Stimulated activated CD4-positive, alpha-beta T cell treated with anti-CD3 and anti-CD28 coated beads, TNF-alpha, amount 100 ng/mL, for 48 hours (primary cell): ENCODE measurements at places on chromosomes 3 and 15.

DNA sequence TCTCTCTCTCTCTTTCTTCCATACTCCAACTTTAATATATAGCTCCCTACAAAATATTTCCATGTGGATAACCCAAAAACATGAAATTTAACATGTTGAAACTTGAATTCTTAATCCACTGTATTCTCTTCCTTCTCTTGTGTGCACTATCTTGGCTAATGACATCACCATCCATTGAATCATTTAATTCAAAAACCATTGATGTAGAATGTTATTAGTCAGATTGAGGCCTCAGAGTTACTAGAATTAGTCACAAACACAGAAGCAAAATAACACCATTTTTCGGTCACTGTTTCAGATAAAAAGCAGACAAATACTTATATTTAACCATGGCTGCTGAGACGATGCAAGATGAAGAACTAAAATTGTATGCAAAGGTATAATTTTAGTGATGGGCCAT is 256.9 kb upstream of the LRRC3B start:
- DNase-seq = no peak

DNA sequence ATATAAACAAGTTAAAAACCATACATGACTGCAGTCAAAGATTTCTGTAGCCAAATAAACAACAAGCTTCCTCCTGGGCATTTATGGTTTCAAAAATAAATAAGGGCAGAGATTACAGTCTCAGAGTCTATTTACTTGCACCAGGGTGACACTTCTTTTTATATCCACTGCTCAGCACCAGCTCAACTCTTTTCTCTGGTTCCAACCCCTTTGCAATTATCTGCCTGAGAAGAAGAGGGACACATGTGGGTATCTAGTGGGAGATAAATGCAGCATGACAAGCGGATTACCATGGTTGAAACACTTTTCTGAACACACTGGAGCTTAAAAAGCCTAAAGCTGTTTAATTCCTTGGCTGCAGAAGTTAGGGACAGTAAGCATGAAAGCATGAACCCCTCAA is 311.5 kb downstream of the CNTN3 start:
- DNase-seq = no peak

GRCh38 chr3:71416876-71417275 is 166.7 kb downstream of the FOXP1 start:
- no peak for DNase-seq

DNA sequence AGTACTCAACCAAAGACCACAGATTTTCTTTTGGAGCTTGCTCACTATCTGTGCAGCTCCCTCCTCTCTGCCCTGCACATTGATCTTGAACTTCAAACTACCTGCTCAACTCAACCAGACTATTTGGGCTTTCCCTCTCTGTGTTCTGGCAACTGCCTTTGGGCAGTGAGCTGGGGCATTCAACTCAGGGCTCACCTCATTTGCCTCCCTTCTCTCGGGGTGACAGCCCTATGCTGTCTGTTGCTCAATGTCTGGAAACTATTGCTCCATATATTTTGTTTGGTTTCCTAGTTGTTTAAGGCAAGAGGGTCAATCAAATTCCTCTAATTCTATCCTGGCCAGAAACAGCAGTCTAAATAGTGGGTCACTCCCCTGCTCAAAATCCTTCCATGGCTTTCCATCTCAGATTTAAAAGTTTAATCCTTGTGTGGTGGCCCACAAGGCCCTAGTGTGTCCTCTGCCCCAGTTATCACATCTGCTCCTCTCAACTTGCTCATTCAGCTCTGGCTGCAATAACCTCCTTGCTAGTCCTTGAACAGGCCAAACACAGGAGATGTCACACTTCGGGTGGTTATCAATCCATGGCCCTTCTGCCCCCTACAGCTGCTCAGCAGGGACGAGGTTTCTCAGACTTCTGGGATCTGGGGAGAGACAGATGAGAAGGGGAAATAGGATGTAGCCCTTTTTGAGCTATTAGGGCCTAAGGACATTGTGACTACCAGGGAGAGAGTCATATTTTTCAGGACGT is 67.8 kb downstream of the SNRK start:
- no peak for DNase-seq

GRCh38 chr3:151553888-151554287 is 93.0 kb upstream of the IGSF10 start:
- no peak for DNase-seq

GRCh38 chr15:83283813-83284558 is 478 bp downstream of the BNC1 start:
- DNase-seq = no peak

DNA sequence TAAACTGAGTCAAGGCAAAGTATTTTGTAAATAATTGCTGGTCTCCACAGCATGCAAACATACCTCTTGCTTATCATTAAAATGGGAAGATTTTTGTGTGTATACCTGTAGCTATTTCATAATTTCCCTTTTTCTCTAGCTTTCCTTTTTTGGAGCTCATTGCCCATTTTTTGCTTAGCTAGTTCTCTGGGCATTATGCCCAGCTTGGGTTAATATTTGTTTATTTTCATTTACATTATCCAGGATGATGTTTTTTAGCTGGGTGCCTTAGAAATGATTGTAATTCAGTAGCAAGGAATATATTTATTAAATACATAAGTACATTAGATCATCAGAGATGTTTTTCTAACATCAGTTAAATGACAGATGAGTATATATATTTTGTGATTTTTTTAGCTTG is 1271.7 kb upstream of the GBE1 start:
- no peak for DNase-seq

DNA sequence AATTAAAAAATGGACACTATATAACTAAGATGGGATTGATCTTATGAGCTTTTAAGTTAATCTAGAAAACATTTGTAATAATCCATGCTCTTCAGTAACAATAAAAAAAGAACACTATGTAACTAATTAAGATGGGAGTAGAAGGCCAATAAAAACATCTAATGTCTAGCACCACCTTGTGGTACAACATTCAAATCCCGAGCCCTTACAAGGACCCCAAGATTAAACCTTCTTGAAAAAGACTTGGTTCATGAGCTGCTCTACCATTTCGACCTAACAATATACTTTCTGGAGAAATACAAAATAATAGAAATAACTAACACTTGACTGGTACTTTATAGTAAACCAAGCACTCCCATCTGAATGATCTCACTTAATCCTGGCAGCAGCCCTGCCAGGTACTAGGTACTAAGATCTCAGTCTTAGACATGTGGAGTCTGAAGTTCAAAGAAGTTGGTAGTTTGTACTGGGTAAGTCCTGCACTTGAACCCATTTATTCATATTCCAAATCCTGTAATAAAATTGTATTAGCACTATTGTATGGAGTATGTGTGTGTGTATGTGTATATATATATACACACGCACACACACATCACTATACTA is 21.8 kb downstream of the METTL6 start:
- no peak for DNase-seq

DNA sequence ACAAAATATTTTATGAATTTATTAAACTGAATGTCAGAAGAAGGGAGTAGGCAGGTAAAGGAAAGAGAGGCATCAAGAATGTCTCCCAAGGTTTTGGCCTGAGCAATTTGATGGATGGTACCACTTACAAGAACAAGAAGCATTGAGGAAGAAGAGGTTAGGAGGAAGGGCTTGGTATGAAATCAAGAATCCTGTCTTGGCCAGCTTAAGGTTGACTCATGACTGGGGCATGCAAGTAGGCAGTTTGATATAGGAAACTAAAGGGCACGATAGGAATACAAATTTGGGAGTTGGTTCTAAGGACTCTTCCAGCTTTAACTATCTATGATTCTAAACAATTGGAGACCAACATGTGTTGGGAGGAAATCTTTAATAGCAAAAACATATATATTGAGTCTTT is 79.1 kb downstream of the NTRK3 start:
- no peak for DNase-seq

- DNase-seq = no peak
These were observed 525.4 kb downstream of the NAALADL2 start for GRCh38 chr3:175384569-175384968.

DNA sequence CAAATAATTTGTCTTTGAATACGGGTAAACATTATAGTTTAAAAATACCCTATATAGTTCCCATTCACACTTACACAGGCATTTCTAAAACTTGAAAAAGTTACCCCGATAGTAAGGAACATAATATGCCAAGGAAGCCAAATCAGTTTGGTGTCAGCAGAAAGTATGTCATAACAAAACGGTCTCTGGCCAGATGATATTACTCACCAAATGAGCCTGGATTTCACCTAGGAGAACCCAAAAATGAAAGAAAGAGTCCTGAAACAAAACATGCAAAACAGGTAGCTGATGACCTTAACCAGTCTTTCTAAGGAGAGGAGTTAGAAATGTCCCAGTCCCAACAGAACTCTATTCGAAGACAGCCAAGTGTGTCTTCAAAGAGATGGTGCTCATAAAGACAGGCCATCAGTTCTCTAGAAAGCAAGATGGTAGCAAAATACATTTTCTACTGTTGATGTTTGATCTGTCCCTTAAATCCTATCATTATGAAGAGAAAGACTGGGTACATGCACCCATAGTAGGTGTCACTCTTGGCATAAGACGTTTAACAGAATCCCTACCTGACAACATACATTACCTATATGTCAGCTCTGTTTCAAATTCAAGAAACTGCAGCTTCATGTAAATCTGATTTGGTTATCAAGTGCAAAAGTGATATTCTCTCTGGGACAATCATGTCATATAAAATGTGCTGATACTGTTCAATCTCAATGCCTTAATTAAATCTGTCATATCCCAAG is 942.5 kb downstream of the ROBO1 start:
- DNase-seq = no peak

GRCh38 chr15:76871930-76872329 is 33.2 kb downstream of the SCAPER start:
- no peak for DNase-seq

GRCh38 chr15:95365511-95366107 is 964.9 kb upstream of the NR2F2 start:
- no peak for DNase-seq

- no peak for DNase-seq
These were observed 14.6 kb upstream of the IL17RD start for GRCh38 chr3:57179580-57180410.

- no peak for DNase-seq
These were observed 517.2 kb downstream of the FOXP1 start for GRCh38 chr3:71066356-71066755.

DNA sequence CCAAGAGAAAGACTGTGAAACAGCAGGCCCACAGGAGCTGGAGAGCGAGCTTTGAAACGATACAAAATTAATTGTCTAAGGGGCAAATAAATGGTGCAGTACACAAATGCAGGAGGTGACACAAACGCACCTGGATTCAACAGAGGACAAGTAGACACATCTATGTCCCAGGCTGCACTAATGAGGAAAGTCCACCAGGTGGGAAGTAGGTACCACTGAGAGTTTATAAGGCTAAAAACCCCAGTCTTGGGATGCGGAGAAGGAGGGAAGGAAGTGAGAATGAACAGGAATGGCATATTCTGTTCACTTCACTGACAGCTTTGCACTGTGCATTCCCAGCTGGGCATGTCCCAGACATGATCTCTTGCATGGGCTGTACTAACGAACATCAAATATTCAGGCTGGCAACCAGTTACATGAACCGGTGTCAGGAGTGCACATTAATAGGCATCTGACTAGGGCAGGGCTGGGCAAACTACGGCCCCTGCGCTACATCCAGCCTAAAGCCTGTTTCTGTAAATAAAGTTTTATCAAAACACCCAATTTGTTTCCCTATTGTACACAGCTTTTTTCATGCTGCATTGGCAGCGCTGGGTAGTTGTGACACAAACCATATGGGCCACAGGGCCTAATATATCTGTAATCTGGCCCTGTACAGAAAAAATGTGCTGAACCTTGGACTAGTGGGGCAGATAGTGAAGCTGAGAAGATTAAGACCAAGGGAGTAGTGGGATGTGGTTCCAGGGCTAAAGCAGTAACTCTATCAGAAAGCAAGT is 107.0 kb downstream of the IGF2BP2 start:
- DNase-seq = no peak

- DNase-seq = no peak
These were observed 8.2 kb downstream of the SLC6A6 start for GRCh38 chr3:14410503-14411165.

- no peak for DNase-seq
These were observed 447.9 kb downstream of the CNTN6 start for GRCh38 chr3:1540686-1541085.

- no peak for DNase-seq
These were observed 19.6 kb upstream of the CHMP2B start for GRCh38 chr3:87207460-87207859.

DNA sequence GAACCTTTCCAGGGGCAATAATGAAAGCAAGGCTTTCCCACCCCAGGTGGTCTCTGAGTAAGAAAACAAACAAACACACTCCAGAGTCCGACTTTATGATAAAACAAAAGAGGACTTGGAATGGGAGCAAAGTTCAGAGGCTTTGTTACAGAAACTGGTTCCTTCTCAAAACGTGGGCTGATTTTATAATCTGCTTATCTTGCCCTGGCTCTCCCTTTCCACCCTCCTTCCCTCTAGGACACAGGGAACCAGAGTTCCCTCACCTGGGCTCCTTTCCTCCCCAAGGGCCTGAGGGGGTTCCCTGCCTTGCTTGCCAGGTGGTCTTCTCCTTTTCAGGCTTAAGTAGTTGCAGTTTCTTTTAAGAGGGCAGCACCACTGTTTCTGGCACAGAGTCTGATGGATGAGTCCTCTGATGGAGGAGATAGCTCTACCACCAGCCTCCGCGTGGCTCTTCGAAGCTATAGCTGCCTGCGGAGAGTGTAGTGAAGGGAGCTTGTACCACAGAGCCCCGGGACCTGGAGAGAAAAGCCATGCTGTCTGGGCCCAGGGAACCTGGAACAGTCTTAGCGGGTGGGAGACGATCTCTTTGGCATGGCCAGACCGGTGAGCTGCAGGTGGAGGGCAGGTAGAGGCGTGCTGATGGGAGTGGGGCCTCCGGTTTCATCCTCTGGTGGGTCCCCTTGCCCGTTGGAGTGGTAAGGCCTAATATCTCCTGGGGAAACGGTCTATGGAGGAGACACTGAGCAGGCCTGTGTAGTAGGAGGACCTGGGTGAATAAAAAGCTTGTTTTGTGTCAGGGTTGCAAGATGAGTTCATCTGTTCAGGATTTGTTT is 68.7 kb downstream of the SMAD6 start:
- DNase-seq = no peak

- no peak for DNase-seq
These were observed 212.8 kb upstream of the TPRG1 start for GRCh38 chr3:188959013-188959412.

DNA sequence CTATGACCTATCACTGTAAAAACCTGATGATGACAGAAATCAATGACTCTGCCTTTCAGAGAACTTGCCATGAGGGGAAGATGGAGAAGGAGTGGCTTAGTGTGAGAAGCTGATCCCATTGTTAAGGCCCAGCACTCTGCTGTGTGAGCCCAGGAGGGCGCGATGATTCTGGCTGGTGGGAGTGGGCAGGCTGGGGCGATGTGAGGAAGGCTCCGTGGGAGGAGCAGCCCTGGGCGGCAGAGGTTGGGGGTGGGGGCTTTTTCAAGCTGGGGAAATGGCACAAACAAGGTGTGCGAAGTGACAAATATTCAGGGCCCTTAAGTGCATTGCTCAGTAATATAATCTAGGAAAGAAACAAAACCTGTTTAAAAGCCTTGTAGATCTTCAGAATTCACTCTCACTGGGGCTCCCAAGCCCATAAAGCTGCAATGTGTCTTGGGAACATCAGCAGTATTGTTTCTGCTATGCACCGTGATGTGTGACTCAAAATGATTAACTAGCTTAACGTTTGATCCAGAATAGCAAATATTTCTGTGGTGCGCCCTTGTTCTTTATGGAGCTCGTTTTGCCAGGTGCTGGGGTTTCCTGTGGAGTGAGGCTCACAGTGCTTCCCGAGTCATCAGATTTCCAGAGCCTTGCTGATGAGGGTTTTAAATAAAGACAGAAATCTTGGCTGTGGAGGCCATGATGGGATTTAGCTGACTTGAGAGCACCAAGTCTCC is 141.0 kb downstream of the CHDH start:
- no peak for DNase-seq

GRCh38 chr3:16427103-16427965 is 86.2 kb downstream of the RFTN1 start:
- DNase-seq = no peak
